ENCODE measurements at places on chromosomes 5 and 9.
A peak's percentile ranks its signal among the peaks of the same experiment; 100 is the strongest.

DNA sequence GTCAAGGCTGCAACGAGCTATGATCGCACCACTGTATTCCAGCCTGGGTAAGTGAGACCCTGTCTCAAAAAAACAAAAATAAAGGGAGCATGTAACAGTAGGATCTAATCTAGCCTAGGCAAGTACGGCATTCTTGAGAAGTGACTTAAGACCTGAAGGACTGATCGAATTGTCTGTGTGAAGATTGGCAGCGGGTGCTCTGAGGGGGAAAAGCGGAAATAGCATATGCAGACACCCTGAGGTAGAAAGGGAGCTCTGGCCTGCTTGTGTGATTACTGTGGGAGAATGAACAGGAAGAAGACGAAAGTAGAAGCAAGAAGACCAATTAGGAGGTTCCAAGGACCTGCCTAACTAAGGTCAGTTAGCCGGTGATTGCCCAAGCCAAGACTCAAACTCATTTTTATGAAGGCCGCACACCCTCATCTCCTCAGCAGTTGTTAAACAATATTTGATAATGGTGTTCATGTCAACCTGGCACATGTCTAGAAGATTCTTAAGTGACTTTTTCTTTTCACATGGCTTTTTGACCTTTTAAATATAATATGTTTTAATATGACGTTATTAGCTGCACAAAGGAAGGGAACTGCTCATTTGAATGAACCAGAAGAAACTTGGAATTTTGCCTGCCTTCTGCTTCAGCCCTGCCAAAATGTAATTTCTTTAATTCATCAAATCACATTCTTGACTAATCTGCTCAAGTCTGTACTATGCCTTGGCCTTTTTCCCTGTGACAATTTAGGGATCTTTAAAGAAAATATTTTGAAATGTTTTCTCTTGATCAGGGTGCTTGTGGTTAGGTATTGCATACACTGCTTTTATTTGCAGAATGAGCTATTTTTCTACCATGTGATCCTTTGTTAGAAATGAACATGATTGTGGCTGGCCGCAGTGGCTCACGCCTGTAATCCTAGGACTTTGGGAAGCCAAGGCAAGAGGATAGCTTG lies 289.2 kb upstream of the DMRT1 start:
- no peak for DNase-seq
- no peak overlapping the region for H3K4me3 ChIP-seq
- H3K4me1 ChIP-seq, result no peaks in the 10 kb centered on the region

GRCh38 chr9:90012949-90013348 lies 408.1 kb downstream of the GADD45G start:
- no peak overlapping the region for H3K27ac ChIP-seq
- H3K4me1 ChIP-seq, result peaks cover 4% of the 10 kb centered on the region
- H3K4me3 ChIP-seq, result no peak overlapping the region
- no peaks in the 10 kb centered on the region for H3K27me3 ChIP-seq
- no peaks in the 10 kb centered on the region for H3K36me3 ChIP-seq
- no peak for DNase-seq

DNA sequence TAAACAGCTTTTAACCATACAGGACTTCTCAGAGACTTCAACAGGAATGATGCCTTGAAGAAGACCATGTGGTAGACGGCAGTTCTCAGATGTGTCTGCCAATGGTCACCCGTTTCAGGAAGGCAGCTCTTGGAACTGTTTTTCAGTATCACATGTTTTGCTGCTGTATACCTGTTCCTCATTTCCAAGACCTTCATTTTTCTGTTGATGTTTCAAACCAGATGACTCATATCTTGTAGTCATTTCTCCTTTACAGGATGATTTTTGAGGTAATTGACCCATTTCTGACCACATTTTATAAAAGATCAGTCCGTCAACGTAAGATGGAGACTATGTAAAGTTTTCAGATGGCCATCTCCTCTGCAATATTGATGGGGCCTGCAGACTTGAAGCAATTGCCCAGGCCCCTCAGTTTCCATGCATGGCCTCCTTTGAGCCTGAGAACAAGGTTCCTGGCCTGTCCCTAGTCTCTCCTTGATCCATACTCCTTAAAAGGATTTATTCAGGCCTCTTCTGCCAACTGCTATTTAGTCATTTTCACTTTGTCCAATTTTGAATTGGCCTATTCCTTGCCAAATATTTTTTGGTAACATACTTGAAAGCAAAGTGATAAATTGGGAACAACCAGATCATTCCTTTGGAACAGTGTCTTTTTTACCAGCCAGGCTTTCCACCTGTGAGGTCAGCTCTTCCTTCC lies 128.6 kb downstream of the PDZD2 start:
- H3K27me3 ChIP-seq, result peaks cover 13% of the 10 kb centered on the region
- no peak for DNase-seq
- H3K27ac ChIP-seq, result no peak overlapping the region
- H3K36me3 ChIP-seq, result no peaks in the 10 kb centered on the region
- H3K4me3 ChIP-seq, result no peak overlapping the region

DNA sequence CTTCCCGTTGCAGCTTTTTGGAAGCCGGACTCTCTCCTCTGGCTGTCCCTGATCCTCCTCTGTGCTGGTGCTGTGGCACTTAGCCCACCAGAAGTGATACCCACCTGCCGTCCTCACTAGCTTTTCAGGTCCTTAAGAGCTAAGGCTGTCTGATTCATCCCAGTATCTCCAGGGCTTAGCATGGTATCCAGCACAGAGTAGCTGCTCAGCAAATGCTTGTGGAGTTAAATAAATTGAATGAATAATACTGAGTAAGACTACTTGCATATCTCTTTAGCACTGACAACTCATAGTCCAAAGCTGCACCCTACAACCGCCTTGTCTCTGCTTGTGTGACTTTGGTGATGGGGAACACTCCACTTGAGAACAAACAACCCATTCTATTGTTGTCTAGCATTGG lies 7.7 kb upstream of the XPA start:
- peaks cover 23% of the 10 kb centered on the region for H3K27me3 ChIP-seq
- DNase-seq, result peak; percentile 52
- H3K4me3 ChIP-seq, result no peak overlapping the region
- no peaks in the 10 kb centered on the region for H3K36me3 ChIP-seq
- no peak overlapping the region for H3K27ac ChIP-seq

DNA sequence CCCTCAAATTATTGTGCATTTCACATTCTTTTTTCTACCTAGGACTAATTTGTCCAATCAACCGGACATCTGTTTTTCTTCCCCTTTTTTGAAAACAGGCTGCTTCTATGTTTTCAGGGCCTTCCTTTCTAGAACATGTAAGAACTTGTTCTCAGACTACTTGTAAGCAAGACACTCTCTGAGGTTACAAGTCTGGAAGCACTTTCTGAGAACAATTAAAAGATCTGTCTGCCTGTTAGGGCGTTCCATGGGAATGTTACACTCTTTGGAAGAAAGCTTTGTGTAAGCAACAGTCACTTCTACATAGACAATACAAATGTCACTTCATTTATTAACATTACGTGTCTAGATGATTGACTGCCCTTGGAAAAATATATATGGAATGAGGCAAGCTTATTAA lies 50.9 kb upstream of the HSPB3 start:
- no peak overlapping the region for H3K27ac ChIP-seq
- peaks cover 6% of the 10 kb centered on the region for H3K27me3 ChIP-seq
- no peak overlapping the region for H3K4me3 ChIP-seq
- no peaks in the 10 kb centered on the region for H3K4me1 ChIP-seq
- DNase-seq, result no peak

- no peak overlapping the region for H3K4me3 ChIP-seq
- no peak for DNase-seq
- no peaks in the 10 kb centered on the region for H3K36me3 ChIP-seq
- no peaks in the 10 kb centered on the region for H3K4me1 ChIP-seq
- no peak overlapping the region for H3K27ac ChIP-seq
- H3K27me3 ChIP-seq, result no peaks in the 10 kb centered on the region
Observed at GRCh38 chr5:88951457-88951856, 68.5 kb upstream of the MEF2C start.

DNA sequence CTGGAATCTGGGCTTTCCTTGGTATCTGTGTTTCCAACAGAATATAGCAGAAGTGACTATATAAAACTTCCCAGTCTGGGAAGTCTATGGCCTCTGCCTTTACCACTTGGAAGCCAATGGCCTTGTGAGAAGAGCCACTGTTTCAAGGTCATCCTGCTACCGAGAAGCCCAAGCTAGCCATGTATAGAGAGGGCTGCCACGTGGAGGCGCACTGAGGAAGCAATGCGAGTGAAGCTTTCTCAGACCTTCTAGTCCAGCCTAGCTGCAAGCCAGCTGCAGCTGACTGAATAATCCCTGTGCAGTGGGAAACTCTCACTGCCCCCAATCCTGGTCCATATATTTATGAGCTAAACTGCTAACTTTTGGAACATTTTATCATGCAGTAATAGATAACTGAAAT lies 661.8 kb upstream of the RIOK2 start:
- peaks cover 13% of the 10 kb centered on the region for H3K4me1 ChIP-seq
- H3K27me3 ChIP-seq, result no peaks in the 10 kb centered on the region
- DNase-seq, result no peak
- no peak overlapping the region for H3K4me3 ChIP-seq
- no peak overlapping the region for H3K27ac ChIP-seq
- H3K36me3 ChIP-seq, result no peaks in the 10 kb centered on the region

DNA sequence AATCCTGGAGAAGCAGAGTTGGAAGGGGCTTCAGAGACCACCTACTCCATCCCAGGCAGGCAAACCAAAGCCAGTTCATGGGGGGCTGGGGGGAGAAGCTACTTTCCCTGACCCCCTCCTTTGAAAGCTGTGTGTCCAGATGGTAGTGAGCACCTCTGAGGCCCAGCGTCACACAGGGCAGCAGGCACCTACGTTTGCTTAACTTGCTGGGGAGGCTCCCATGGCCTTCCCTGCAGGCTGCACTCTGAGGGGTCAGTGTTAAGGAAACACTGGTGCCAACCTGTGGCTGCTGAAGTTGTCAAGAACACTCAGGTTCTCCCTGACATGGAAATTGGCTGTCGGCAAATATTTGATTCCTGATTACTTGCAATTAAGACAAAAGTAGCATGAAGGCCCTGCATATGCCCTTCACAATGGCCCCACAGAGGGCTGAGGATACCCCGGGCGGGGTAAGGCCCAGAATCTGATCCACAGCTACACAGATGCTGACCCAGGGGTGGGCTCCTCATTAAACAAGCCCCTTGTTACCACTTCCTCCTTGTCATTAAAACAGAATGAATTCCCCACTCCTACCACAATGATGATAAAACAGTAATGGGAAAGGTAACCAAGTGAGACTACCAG lies 208.5 kb downstream of the FSTL4 start:
- no peaks in the 10 kb centered on the region for H3K27me3 ChIP-seq
- H3K4me1 ChIP-seq, result no peaks in the 10 kb centered on the region
- no peak overlapping the region for H3K4me3 ChIP-seq
- no peaks in the 10 kb centered on the region for H3K36me3 ChIP-seq

DNA sequence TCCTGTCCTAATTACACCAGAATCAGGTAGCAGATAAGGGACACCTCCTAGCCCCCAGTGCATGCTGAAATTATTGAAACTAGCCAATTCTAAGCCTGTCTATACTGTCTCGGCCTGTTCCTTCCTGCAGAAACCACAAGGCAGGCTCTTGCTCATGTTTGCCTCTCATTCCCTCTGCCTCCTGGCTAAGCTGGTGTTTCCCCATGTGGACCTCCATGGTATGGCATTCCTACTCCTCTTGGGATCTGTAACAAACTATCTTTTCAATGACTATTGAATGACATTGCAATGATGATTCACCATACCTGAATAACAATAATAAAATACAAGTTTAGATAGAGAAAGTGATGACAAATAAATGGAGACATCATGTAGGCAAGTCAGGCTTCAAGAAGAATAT lies 35.6 kb upstream of the ADAMTS16 start:
- no peak for DNase-seq
- no peaks in the 10 kb centered on the region for H3K4me1 ChIP-seq
- H3K4me3 ChIP-seq, result no peak overlapping the region
- H3K27me3 ChIP-seq, result no peaks in the 10 kb centered on the region
- H3K27ac ChIP-seq, result no peak overlapping the region
- H3K36me3 ChIP-seq, result no peaks in the 10 kb centered on the region

- peak overlapping the region; percentile 33 for H3K27ac ChIP-seq
- peaks cover 25% of the 10 kb centered on the region for H3K4me1 ChIP-seq
- H3K36me3 ChIP-seq, result no peaks in the 10 kb centered on the region
- peak; percentile 54 for DNase-seq
- no peaks in the 10 kb centered on the region for H3K27me3 ChIP-seq
Observed at GRCh38 chr5:153159616-153160015, 330.9 kb upstream of the GRIA1 start.

- H3K4me3 ChIP-seq, result no peak overlapping the region
- H3K4me1 ChIP-seq, result peaks cover 17% of the 10 kb centered on the region
- peak; percentile 37 for DNase-seq
- H3K27ac ChIP-seq, result no peak overlapping the region
Observed at GRCh38 chr5:17315710-17316221, 98.3 kb downstream of the BASP1 start.

DNA sequence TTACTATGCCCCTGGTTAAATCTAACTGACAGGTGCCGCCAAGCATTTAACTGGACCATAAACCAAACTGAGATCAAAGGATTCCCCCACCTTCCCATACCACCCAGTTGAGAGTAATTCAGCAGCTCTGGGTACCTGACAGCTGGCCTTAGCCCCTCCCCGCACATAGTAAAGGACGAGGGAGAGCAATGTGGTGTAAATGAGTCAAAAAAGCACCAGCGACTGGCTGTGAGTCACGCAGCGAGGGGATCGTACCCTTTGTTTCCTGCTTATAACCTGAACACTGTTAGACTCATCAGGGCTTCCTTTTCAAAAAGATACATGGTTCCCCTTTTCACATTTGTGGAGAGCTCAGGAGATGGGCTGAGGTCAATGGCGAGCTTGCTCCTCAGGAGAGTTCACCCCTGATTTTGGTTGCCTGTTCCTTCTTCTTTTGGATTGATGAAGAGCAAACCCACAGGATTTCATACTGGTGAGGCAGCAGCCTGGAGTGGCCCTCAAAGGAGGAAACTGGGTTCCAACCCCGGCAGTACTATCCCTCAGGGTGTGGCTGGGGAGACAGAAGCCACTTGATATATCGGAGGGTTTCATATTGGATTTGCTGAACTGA lies 71.5 kb downstream of the ANKRD33B start:
- no peak overlapping the region for H3K27ac ChIP-seq
- H3K4me1 ChIP-seq, result peaks cover 15% of the 10 kb centered on the region
- DNase-seq, result peak; percentile 91
- no peak overlapping the region for H3K4me3 ChIP-seq
- no peaks in the 10 kb centered on the region for H3K36me3 ChIP-seq
- no peaks in the 10 kb centered on the region for H3K27me3 ChIP-seq

DNA sequence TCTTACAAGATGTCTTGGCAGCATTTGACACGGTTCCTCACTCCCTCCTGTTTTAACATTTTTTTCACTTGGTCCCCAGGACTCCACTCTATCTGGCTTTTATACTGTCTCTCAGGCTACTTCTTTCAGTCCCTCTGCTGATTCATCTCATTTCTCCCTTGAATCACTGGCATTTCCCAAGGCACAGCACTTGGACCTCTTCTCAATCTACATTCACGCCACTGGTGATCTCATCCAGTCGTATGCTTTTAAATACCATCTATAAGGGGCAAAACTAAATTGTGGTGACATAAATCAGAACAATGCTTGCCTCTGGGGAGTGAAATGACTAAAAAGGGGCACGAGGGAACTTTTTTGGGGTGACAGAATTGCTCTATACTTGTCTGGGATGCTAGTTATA lies 47.1 kb downstream of the MAPKAP1 start:
- peak overlapping the region; percentile 84 for H3K27ac ChIP-seq
- no peak overlapping the region for H3K4me3 ChIP-seq
- no peaks in the 10 kb centered on the region for H3K27me3 ChIP-seq

- H3K27me3 ChIP-seq, result no peaks in the 10 kb centered on the region
- DNase-seq, result no peak
- H3K4me3 ChIP-seq, result no peak overlapping the region
- H3K4me1 ChIP-seq, result no peaks in the 10 kb centered on the region
- H3K27ac ChIP-seq, result no peak overlapping the region
Observed at GRCh38 chr5:13218518-13218917, 726.0 kb downstream of the DNAH5 start.

GRCh38 chr5:6731465-6732237 lies 18.4 kb downstream of the TENT4A start:
- H3K27ac ChIP-seq, result peak overlapping the region; percentile 99
- no peaks in the 10 kb centered on the region for H3K27me3 ChIP-seq
- peak; percentile 88 for DNase-seq
- peaks cover 35% of the 10 kb centered on the region for H3K4me1 ChIP-seq
- H3K4me3 ChIP-seq, result peak overlapping the region; percentile 61

Measured in osteoblast (primary cell).